Stimulated activated CD8-positive, alpha-beta memory T cell treated with anti-CD3 and anti-CD28 coated beads, Interleukin-7, amount 100 ng/mL, for 24 hours (primary cell): ENCODE measurements at places on chromosomes 1 and 21.

DNA sequence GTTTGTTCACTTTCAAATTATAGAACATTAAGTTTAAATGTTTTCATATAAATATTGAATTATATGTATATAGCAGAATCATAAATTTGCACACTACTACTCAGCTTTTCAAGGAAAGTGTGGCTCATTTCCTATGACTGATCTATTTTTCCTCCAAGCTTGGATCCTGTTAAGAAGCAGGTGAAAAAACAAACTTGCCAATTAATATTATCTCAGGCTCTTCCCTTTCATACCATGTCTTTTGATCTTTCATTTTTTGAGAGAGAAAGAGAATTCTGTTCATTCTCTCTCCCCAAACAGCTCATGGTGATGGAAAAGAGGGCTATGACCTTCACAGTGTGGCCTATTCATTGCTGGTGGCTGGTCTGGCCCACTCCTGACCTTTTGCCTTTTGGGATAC, 43.7 kb downstream of the SEC16B start:
- no peak for DNase-seq

- no peak for DNase-seq
These were observed 25.2 kb upstream of the GNPAT start for GRCh38 chr1:231215681-231216385.

DNA sequence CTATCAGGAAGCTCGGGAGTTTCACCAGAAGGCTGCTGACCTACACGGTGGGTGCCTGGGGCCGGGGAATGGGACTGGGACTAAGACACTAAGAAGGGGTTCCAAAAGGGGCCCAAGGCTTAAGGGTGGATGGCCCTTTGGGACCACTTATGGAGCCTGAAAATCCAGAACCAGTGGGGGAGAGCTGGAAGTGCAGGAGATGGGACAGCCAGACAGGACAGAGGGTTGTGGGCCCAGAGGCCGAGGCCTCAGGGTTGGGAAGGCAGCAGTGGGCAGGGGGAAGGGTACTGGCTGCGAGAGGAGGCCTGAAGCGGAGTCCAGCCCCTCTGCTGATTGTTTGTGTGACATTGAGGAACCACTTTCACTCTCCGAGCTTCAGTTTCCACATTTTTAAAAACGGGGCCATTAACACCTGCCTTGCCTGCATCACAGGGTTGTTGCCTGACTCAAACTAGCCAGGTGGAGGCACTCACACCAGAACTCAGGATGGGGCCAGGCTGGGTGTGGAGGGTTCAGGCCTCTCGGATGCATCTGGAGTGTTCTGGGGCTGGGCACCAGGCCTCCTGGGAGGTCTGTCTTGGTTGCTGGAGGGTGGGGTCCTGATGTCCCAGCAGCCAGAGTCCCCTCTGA, 3.0 kb downstream of the TTC24 start:
- DNase-seq: no peak

- DNase-seq: no peak
These were observed 636 bp downstream of the WARS2 start for GRCh38 chr1:119139857-119140176.

GRCh38 chr21:38229260-38229877, 27.4 kb upstream of the KCNJ15 start:
- no peak for DNase-seq

- DNase-seq: no peak
These were observed 461.9 kb downstream of the CAMTA1 start for GRCh38 chr1:7247158-7247557.

DNA sequence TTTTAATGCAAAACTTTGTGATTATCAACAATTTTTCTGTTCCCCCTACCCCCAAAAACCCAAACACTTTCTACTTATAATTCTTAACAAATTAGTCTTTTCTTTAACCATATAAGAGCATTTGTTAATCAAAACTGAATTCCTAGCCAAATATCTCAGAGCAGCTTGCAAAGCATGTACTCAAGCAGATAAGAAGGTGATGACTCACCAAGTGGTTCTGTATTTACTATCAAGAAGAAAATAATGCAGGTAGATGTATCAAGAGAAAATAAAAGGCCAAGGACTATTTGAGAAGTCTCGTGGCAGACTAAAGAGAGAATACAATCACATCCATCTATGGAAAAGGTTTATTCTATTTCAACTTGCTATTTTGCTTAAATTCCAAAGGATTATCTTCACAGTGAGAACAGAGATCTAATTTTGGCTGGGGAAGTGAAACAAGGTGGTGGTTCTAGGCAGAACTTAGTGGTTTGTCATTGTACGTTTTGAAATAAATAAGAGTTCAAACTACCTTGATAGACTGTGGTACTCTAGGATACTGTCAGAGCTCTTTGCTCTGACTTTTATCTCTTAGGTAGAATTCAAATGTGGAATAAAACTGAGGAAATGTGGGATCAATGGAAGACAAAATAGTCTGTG, 94.7 kb upstream of the NRIP1 start:
- DNase-seq: no peak

DNA sequence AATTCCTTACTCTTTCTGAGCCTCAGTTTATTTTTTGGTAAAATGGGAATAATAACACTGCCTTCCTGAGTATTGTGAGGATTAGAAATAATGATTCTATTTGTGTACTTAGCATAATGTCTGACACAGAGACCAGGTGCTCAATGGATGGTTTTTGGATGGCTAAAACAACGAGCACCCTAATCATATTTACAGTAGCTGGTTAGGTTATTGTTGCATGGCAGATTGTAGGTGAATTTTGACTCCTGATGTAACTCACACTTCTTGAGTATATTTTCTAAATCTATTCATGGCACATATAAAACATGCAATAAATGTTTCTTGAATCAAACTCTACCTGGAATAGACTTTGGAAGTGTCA, 11.9 kb upstream of the DUSP10 start:
- no peak for DNase-seq

DNA sequence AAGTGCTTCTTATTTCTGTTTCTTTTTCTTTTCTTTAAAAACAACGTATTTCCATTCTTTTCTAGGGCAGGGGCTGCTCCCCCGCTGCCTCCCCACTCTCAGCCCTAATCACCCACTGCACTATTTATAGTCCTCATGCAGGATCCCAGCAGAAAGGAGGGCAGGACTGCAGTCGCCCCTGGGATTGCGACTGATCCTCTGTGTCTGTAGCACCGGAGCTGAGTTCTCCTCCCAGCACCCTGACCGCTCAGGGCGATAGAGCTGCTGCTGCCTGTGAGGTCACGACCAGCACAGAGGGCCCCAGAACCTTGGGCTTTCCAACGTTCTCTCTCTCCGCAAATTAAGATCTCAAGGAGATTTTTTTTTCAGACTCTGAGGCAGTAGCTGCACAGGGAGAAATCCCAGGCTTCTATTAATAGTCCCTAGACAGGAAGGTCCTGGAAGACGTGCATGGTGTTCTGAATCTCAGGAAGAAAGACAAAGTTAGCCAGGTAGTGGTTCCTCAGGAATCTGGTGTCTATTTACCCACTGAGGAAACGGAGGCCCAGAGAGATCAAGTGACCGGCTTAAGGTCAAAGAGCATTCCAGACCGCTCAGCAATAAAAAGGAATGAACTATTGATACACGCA, 46.8 kb downstream of the PRAMEF20 start:
- DNase-seq: no peak

DNA sequence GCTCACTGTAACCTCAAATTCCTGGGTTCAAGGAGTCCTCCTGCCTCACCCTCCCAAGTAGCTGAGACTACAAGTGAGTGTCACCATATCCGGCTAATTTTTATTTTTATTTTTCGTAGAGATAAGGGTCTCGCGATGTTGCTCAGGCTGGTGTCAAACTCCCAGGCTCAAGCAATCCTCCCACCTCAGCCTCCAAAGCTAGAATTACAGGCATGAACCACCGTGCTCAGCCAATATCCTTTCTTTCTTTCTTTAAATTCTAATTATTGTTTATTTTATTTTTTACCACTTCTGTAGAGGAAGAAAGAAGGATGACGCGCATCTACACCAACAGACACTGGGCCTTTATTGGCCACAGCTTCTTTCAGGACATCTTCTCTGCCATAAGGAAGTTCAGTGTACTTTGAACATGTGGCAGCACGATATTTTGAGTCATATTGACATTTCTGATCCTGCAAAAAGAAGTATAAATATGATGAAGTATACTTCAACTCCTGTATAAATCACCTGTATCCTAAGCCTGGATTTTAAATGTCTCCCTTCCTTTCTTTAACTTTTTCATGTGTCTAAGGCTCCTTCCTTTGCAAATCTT, 15.8 kb downstream of the CTSS start:
- DNase-seq: no peak

DNA sequence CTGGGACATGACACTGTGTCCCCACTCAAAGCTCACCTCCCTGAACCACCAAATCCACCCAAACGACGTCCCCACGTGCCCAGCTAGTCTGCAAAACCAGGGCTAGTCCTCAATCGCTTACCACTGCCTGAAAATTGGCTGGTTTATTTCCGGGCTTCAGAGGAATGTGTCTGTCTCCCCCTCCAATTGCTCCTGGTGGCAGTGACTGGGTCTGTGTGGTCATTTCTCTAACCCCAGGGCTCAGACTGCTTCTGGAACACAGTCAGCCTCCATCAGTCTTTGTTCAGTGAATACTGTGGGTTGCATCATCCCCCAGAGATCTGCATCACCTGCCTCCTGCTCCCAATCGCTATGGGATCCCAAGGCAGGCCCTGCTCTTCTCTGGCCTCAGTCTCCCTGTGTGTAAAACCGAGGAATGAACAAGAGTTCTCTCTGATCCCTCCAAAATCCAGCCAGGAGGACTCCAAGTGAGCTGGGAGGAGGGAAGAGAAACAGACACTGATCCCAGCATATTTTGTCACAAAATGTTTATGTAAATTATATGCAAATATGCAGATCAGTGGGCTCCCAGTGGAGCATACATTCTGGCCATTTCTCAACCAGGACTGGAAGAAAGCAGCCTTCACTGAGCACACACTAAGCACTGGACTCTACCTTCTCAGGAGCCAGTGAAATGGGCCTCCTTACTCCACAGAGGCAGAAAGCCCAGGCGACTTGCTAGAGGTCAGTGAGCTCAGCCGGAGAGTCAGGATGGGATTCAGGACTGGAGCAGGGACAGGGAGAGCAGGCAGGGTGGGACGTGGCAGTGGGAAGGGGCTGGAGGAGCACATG, 20.9 kb downstream of the SDC3 start:
- no peak for DNase-seq

GRCh38 chr1:109191891-109192290, 21.8 kb upstream of the SARS1 start:
- DNase-seq: no peak

DNA sequence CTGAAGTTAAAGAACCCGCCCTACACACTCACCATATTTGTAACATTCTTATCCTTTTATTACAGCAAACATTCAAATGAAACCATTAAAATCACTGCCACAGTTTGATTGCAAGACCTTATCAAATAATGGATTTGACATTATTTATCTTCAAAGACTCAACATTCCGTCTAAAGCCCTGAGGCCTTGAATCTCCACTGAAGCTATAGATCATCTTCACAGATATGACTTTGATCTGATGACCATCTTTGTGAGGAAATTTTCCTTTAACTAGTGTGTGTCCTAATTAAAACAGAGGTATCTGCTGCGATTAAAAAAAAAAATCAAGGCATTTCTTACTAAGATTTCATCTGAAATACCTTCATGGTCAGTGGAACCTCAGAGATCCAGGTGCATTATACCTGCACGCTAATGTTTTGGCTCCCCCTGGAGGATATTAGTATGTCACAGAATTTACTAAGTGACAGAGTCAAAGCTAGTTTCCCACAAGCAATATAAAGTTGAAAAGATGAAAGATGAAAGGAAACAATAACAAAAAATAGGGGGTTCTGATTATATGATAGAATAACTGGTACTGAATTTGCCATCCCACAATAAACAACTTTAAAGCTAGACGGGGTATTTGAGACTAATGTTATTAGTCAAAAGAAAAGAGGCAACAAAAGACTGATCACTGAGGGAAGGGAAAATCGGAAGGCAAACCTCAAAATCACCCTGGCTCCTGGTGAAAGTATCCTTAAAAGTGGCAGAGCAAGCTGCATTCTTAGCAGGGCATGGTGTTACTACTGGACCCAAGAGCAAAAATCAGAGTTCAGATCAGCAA, 923.4 kb downstream of the NCAM2 start:
- DNase-seq: no peak

DNA sequence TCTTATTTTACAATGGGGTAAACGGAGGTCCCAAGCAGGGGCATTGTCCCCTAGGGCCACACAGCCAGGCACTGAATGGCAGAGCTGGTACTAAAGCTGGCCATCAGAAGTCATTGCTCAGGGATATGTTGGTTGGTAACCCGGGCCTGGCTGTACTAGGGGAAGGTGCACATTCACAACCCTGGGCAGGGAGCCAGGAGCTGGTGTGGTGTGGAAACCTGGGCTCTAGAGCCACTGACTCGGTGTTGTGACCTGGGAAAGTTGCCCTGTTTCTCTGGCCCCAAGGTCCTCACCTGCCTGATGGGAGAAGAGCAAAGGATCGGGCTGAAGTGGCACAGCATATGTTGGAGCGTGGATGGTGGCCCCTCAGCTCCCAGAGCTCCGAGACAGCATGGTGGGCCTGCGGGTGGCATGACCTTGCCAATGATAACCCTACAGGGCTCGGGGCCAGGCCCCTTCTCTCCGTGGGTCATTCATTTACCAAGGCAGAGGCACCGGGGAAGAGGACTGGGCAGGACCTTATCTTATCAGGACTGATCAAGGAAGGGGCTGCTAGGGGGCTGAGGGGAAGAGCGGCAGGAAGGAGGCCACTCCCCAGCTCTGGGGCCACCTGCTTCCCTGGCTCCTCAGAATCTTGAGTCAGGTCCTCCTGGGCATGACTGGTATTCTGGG, 274.1 kb downstream of the TRABD2B start:
- no peak for DNase-seq

- no peak for DNase-seq
These were observed 53.6 kb upstream of the DIRAS3 start for GRCh38 chr1:68103884-68104554.

GRCh38 chr1:197393105-197393504, 125.1 kb downstream of the CRB1 start:
- DNase-seq: no peak

DNA sequence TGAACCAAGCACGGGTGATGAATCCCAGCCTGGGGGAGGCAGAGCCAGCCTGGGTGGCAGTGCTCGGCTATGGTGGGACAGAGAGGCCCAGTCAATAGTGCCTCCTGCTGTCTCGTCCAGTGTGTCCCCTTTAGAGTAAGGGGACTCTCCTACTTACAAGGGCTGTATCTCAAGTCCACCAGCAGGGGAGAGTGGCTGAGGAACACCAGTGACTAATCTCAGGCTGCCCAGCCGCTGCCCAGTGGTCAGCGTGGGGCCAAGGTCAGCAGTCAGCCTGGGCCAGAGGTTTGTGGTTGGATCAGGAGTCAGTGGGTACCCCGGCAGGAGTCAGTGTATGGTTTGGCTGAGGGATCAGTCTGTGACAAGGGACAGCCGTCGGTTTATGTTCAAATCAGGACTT, 109.2 kb upstream of the RUNX3 start:
- no peak for DNase-seq

GRCh38 chr1:7388488-7389185, 382.5 kb upstream of the VAMP3 start:
- DNase-seq: no peak

- DNase-seq: no peak
These were observed 71.0 kb downstream of the SIPA1L2 start for GRCh38 chr1:232558954-232559353.

GRCh38 chr1:86507935-86508582, 38.8 kb upstream of the CLCA4 start:
- no peak for DNase-seq

GRCh38 chr1:8813016-8813763, 4.2 kb downstream of the RERE start:
- no peak for DNase-seq

GRCh38 chr1:232574889-232575762, 54.8 kb downstream of the SIPA1L2 start:
- DNase-seq: no peak

- DNase-seq: no peak
These were observed 61.8 kb upstream of the POU2F1 start for GRCh38 chr1:167158813-167159275.

- no peak for DNase-seq
These were observed 71.6 kb downstream of the CDC14A start for GRCh38 chr1:100423832-100424337.
